ENCODE measurements at places on chromosomes 3 and 15.

- no peak for DNase-seq
Measured at GRCh38 chr15:66880380-66881155, 178.5 kb downstream of the SMAD6 start.

GRCh38 chr3:50652709-50653108 lies 22.0 kb upstream of the DOCK3 start:
- DNase-seq, result no peak

- no peak for DNase-seq
Measured at GRCh38 chr3:42556089-42556632, 25.6 kb downstream of the SEC22C start.

GRCh38 chr3:132997404-132998185 lies 40.6 kb upstream of the TMEM108 start:
- DNase-seq, result no peak

- DNase-seq, result no peak
Measured at GRCh38 chr15:77526595-77527163, 106.0 kb downstream of the HMG20A start.

Data from non-pigmented ciliary epithelial cell (primary cell).